ENCODE measurements at places on chromosomes 16 and 17.

- no peak for DNase-seq
Measured at GRCh38 chr17:17771498-17772201, 65.1 kb downstream of the SREBF1 start.

DNA sequence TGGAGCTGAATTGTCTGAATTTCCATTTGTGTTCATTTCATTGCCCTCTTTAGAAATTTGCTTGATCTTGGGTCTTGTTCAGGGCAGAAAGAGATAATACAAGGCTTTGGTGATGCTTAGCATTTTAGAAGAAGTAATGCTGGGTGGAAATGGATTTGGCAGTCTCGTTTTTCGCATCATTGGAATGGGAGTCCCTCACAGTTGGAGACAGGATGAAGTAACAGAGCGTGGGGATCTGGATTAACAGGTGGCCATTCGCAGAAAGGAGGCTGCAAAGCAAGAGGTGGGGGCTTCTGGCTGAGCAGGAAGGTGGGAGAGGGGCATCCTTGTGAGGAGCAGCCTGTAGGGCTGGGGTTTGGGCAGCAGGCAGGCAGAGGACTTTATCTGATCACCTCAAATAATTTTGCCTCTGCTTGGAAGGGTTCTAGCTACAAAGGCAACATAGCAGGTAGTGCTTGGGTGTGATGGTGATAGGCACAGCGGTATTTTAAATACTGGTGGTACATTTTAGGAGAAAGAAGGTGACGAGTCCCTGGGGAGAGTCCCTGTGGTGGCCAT is 17.0 kb downstream of the KSR1 start:
- no peak for DNase-seq

DNA sequence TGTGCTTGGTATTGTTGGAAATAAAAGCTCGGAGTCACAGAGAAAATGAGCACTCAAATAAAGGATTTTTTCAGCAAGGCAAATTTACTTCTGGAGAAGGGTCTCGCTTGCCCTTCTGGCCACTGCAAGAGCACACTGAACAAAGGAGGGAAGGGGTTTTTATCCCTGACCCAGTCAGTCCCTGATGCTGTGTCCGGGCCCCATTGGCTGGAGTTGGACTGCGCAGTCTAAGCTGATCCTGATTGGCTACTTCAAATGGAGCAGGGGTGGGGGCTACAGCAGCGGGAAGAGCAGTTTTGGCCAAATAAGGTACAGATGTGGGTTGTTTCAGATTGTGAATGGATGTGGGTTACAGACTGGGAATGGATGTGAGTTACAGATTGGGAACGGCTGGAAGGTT is 4.3 kb upstream of the NLRP1 start:
- no peak for DNase-seq

GRCh38 chr16:89325861-89326471 is 108.5 kb downstream of the ZNF778 start:
- no peak for DNase-seq

DNA sequence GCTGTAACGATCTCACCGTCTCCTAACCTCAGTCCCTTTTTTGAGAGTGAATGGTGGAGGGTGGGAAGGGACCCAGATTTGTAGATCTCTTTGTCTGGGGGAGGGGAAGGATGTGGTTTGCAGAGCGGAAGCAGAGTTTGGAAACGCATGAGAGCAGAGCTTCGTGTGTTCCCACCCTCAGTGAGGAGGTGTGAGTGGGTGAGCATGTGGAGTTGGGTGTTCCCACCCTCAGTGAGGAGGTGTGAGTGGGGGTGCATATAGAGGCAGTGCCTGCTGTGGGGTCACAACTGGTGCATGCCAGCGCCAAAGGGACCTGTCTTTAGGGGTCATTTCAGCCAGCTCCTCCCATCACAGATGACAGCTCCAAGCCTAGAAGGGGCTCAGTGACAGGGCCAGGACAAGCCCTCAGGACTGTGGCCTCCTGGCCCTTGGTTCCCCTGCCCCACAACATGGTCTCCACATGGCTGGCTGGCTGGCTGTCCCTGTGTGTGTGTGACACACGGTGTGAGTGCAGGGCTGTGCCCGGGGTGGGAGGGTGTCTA is 1.8 kb upstream of the CISD3 start:
- no peak for DNase-seq

- DNase-seq: no peak
Measured at GRCh38 chr16:25210758-25211157, 6.0 kb upstream of the AQP8 start.

GRCh38 chr16:77399066-77399465 is 35.8 kb downstream of the ADAMTS18 start:
- DNase-seq: no peak

GRCh38 chr16:73199214-73199613 is 151.3 kb upstream of the ZFHX3 start:
- DNase-seq: no peak

GRCh38 chr16:14098081-14098480 is 27.0 kb downstream of the MRTFB start:
- DNase-seq: no peak

- no peak for DNase-seq
Measured at GRCh38 chr16:68948230-68948910, 105.0 kb downstream of the TANGO6 start.

GRCh38 chr16:53092284-53092683 is 37.5 kb downstream of the CHD9 start:
- no peak for DNase-seq

- no peak for DNase-seq
Measured at GRCh38 chr16:57999971-58000705, at the start of gene ZNF319. Gene ZNF319 (minus strand): TSS chr16:58000672. CDS start chr16:57998265, 2,407 bp downstream.

DNA sequence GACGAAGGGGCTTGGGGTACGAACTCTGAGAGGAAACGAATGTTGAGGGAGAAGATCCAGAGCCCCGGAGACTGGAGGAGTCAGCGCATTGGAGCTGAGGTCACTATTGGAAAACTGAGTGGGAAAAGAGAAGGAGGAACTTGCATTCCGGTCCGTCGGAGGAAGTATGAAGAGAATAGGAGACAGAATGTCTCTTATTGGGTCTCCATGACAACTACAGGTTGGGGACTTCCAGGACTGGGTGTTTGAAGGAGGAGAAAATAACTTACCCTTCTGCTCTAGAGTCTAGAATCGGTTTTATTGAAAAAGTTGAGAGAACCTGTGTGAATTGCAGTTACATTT is 537 bp downstream of the GOSR1 start:
- DNase-seq: no peak

GRCh38 chr16:67432506-67432890 is 1.6 kb downstream of the HSD11B2 start:
- DNase-seq: no peak

DNA sequence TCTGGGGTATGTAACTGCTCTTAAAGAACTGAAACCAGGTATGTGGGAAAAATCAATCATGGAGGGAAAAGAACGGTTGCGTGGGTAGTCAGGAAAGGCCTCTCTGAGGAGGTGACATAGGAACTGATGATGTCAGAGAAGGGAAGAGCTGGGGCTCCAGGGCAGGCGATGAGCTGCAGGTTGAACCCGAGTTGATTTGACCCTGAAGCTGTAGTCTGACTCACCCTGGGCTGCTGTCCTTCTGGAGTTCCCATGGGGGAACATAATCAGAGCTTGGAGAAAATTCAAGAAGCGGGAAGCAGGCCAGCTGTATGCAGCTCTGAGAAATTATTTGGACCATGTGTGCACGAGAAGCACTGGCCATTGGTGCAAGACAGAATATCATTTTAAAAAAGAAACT is 16.7 kb downstream of the SLC6A2 start:
- DNase-seq: no peak

- DNase-seq: no peak
Measured at GRCh38 chr16:53510704-53511070, 7.7 kb upstream of the AKTIP start.

DNA sequence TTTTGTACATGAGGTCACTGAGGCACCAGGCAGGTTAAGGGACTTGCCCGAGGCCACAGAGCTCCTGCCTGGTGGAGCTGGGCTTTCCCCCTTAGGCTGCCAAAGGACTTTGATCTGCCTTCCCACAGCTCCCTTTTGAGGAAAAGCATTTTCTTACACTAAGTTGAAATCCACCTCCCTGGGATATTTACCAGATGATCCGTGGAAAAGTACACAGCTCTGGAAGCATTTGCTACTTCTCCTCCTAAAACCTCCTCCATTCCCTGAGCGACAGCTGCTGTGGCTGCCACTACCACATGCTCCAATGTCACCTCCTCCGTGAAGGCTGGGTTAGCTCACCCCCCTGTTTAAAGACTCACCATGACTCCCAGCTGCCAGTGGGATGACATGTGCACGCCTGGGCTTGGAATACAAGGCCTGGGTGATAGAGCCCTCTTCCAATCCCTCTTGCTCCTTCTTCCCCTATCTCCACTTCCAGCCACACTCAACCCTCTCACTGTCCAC is 1.2 kb upstream of the MPRIP start:
- DNase-seq: no peak

- DNase-seq: no peak
Measured at GRCh38 chr16:83248735-83249463, 558.9 kb upstream of the HSBP1 start.

DNA sequence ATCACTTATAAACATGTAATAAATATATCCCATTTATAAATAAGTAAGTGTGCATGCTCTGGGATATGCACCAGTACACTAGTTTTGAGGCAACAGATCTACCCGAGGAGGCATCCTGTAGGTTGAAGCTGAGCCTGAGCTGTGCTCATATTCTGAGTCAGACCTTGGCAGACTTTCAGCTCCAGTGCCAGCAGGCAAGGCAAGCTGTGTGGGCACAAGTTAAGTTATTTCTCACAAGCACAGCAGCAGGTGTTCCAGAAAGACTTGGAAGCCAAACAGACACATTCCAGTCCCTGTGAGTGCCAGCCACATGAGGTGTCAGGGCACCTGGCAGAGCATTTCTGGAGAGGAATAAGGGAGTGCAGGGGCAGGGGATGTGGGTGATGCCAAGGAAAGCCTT is 1.3 kb upstream of the CLEC19A start:
- DNase-seq: no peak

- peak; percentile 78 for DNase-seq
Measured at GRCh38 chr16:2904100-2904921, 7.4 kb upstream of the FLYWCH1 start.

DNA sequence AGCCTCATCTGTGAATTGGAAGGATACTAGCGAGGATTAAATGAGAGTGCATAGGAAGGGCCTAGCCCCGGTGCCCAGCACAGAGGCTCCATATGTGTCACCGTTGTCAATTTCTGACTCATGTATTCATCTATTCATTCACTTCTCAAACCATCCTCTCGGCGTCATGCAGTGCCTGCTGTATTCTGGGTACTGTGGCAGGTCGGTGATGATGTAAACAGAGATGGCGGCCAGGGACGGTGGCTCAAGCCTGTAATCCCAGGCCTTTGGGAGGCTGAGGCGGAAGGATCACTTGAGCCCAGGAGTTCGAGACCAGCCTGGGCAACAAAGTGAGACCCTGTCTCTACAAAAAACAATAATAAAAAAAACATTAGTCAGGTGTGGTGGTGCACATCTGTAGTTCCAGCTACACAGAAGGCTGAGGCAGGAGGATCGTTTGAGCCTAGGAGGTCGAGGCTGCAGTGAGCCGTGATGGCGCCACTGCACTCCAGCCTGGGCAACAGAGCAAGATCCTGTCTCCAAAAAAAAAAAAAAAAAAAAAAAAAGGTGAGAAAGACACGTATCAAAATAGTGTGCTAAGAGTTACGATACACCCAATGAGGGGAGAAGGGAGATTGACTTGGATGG is 4.3 kb upstream of the PPP1R1B start:
- DNase-seq: no peak

DNA sequence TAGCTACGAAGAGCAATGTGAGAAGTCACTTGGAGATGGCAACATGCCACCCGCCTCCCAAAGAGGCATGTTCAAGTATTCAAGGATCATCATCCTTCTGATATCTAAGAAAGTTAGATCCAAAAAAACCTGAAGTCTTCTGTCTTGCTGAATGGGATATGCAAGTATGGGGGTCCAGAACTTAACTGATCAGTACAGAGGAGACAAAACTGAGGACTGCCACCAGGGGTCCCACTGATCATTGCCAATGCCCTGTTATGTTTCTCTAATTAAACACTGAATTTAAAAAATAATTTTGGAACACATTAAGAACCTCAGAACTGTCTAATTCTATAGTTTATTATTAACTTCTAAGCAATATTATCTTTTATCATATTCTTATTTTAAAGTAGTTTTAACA is 99.7 kb downstream of the CDH8 start:
- no peak for DNase-seq

DNA sequence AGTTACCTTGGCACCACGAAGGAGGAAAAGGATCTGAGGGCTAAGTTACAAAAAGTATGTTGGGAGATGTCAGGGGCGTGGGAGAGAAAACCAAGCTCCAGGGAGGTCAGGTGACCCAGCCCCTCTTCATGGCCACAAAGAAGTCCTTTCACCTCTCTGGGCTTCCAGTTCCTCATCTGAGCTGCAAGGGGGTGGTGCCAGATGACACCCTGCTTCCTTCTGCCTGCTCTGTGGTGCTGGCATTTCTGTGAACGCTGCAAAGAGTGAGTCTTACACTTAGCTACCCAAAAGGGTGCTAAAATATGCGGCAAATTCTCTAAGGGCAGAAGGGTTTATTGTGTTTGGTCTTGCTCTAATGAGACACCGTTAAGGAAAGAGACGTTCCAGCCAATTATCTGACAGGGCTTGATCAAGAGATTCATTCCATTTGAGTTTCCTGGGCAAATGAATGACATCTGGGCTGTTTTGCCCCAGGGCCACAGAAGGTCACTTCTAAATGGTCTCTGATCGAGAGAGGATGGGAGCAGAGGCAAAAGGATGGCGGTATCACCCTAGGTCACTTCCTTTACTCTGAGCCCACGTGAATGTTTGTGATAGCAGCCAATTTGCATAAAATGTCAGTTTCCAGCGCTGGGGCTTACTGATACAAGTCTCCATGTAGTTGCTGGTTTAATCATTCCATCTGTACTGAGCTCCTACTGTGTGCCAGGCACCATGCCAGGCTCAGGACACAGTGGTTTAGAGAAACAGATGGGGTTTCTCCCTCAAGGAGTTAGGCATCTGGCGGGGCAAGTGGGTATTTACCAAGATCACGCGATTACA is 210.2 kb downstream of the KATNIP start:
- no peak for DNase-seq

- DNase-seq: no peak
Measured at GRCh38 chr16:75043175-75043895, 44.5 kb downstream of the ZNRF1 start.

DNA sequence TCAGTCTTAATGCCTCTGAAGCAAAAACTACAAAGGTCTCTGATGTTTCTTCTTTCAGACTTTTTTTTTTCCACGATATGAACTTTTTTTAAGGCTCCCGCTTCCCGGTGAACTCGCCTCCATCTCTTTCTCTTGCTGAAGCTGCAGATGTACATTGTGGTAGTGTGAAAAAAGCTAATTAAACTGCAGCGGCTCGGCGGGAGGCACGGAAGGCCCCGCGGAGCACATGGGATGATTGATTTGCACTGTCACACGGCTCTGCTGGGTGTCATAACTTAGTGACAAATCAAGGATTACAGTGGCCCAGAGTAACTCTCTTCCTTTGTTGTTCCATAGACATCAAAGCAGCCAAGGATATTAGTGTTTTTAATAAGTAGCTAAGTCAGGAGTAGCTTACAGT is 196.3 kb downstream of the AXIN2 start:
- DNase-seq: no peak

DNA sequence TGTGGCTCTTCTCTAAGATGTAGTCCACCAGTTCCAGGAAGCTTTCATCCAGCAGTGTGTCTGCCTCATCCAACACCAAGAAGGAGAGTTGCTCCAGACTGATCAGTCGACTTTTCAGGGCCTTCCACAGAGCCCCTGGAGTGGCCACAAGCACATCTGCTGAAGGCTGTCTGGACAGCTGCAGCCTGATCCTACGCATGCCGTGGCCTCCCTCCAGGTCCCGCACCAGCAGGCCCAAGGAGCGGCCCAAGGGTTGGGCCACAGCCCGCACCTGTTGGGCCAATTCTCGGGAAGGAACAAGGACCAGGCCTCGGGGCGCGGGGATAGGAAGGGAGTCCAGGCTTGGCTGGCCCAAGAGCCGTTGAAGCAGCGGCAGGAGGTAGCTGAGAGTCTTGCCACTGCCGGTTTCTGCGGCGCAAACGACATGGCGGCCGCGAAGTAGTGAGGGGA is 729 bp downstream of the DDX28 start:
- no peak for DNase-seq

All from C1 segment of cervical spinal cord (tissue), 14 donors.